ENCODE measurements at places on chromosomes 5 and 9.
A peak's percentile ranks its signal among the peaks of the same experiment; 100 is the strongest.

GRCh38 chr5:177509991-177510566 lies 453 bp upstream of the DOK3 start:
- no peak for DNase-seq

GRCh38 chr5:51387884-51388275 lies 4.6 kb downstream of the ISL1 start:
- DNase-seq: no peak

DNA sequence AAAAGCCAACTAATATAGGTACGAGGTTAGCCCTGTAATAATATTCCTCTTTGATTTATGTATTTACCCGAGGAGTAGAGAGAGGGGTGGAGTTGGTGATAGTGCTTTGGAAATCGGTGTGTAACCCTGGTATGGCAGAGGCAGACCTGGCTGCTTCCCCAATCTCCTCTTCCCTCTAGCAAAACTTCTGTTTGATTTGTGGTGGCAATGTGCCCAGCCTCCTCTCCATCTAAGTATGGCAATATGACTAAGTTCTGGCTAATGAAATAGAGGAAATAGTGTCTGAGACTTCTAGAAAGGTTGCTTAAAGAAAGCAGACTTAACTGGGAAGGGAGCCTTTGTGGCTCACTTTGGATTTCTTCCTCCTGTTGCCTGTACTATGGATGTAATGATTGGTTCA lies 491.1 kb downstream of the ENC1 start:
- no peak for DNase-seq

- peak; percentile 53 for DNase-seq
Observed at GRCh38 chr9:136267261-136268111, 21.9 kb upstream of the QSOX2 start.

- no peak for DNase-seq
Observed at GRCh38 chr9:13209498-13209897, 70.0 kb downstream of the MPDZ start.

- DNase-seq: no peak
Observed at GRCh38 chr9:16377311-16377710, 493.2 kb downstream of the BNC2 start.

- DNase-seq: no peak
Observed at GRCh38 chr9:93224591-93224990, 40.7 kb downstream of the WNK2 start.

DNA sequence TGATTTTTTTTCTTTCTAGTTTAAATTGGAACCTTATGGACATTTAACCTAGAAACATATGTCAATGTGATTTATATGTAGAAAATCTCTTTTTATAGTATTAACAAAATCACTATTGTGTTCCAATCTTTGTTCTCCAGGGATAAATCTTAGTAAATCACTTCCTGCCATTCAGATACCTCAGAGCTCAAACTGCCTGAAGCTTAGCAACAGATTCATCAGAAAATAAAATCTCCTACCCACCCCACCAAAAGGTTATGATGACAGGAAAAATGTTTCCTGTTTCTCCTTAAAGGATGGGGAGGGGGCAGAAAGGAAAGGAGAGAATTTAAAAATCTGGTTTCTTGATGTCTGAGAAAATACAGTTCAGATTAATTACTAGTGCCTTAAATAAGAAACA lies 105.0 kb upstream of the TUT7 start:
- DNase-seq: no peak

GRCh38 chr9:122389799-122390481 lies 19.1 kb downstream of the PTGS1 start:
- DNase-seq: no peak

- DNase-seq: no peak
Observed at GRCh38 chr9:116978155-116978554, 291.1 kb downstream of the TRIM32 start.

DNA sequence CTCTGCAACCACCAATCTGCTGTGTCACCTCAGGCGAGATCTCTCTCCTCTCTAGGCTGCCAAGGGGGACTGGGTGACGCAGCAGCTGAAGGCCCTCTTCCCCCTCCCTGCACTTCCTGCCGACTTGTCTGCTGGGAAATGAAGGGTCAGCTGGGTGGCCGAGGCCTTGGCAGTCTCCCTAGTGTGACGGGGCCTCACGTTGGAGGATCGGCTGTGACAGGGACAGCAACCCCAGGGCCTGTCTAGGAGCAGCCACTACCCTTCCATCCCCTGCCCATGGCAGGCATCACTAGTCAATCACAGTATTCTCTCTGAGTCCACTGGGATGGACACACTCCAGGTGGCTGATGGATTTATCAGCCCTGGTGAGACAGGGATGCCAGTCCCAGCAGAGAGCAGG lies 107.3 kb upstream of the SARDH start:
- no peak for DNase-seq

- no peak for DNase-seq
Observed at GRCh38 chr9:108441726-108442125, 414.1 kb downstream of the ACTL7B start.

- DNase-seq: no peak
Observed at GRCh38 chr5:118956727-118957126, 31.6 kb downstream of the DTWD2 start.

DNA sequence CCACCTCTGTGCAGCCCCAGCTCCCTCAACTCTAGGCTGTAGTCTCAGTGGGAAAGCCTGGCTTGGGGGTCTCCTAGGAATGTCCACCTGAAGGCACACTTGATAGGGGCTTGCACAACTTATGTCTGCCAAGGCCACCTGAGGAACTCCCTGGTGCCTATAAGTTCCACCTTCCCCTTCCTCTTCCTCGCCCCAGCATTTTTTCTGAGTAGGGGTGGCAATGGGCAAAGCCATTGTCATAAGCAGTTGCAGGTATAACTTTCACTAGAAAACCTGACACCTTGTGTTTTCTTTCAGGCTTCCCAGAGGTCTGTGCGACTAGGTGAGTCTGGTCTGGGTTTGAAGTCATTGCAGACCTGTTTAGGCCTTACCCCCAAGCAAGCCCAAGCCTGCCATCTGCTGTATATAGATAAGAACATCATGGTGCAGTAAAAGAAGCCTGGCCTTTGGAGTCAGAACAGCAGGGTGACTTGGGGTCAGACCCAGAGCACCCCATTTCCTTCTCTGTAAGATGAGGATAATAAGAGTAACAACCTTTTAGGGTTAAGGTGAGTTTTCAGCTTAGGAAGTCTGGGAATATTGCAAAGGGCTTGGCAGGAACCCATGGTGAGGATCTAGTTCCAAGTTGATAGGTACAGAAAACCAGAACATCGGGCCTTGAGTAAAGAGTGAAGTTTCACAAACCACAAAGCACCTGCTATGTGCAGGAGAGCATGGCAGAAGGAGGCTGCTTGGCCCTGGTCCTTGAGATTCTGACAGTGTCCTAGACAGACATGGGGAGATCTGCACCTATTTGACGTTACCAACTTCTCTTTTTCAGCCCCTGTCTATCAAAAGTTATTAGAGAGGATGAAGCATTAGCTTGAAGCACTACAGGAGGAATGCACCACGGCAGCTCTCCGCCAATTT lies 33.8 kb downstream of the TGFBI start:
- DNase-seq: peak; percentile 34
